ENCODE measurements at places on chromosomes 5 and 9. TPM values are rescaled to one million over a fixed set of nuclear protein-coding genes. Genes with fewer than 3 reads are reported as not detected.

GRCh38 chr5:116564756-116565490 is 9.7 kb downstream of the SEMA6A start:
- DNase-seq = no peak

GRCh38 chr9:71761938-71762353 is 6.4 kb downstream of the CEMIP2 start:
- no peak for DNase-seq

- DNase-seq = no peak
These were observed 13.0 kb upstream of the SETX start for GRCh38 chr9:132367613-132368313.

DNA sequence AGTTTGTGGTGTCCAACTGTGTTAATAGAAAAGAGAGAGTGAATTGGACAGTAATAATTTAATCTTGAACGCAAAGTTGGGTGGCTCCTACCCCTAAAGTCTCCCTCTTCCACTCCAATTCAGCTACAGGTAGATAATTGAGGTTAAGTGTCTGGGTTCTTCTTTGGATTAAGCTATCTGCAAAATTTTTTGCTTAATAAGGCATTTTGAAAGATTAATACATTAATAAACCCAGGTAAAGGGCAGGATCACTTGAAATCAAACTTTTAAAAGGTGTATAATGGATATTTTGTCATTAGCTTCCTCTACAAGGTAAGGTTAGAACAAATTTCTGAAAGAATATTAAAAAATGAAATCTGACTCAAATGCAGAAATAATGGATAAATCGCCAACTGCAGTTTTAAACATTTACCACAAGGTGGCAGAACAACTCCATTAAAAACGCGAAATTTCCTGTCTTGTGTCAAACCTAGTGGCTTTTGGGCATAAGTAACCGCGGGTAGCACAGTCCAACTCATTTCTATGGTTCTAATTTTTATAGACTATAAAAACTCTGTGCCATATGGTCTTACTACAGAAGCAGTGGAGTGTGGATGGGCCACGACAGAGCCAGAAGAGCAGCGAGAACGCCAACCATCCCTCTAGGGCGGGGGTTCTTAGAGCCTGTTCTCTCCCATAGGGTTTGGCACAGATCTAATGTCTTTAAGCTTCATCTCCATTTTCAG is 276.5 kb downstream of the ARHGEF28 start:
- no peak for DNase-seq

AQP7 gene
- total RNA-seq = 0.59 TPM

DNA sequence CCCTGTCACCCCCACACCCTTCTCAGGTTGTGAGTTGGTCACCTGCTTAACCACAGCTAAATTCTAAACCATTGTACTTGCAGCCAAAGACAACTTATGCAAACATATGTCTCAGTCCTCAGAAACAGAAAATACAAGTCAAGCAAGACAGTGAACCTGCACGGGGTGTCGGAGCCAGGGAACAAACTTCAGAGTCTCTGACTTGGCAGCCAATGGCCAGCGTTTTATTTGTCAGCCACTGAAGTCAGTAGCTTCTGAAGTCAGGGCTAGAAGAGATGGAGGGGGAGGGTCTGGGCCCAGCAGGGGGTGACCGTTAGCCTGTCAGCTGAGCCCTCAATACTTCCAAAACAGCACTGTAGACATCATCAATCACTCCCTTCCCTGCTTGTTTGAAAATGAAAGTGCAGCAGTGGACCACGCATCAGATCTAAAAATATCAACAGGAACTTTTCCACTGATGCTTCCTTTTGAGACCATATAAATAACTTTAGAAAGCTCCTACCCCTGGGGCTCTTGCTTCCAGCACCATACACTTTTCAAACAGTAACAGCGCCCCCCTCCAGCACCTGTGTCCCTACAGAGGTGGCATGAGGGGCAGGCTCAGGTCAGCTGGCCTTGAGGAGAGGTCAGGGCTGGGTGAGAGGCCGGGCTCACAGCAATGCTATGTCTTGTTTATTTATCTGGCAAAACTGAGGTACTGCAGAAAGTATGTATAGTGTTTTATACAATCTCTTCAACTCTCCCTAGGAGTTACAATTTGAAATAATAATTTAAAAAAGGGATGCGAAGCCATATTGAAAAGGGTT is 142.5 kb downstream of the ACER2 start:
- DNase-seq = no peak

AJM1 gene
- total RNA-seq = 5.9 TPM

TSLP gene
- total RNA-seq = not detected

C9orf43 gene
- 2.5 TPM for total RNA-seq

- no peak for DNase-seq
These were observed 136.9 kb upstream of the KLF9 start for GRCh38 chr9:70551396-70551795.

HTR1A gene
- total RNA-seq = not detected

GRCh38 chr5:56527174-56527573 is 288.2 kb upstream of the MAP3K1 start:
- peak; percentile 95 for DNase-seq

FCN1 gene
- total RNA-seq = not detected

GRCh38 chr5:169626779-169627178 is 10.3 kb upstream of the DOCK2 start:
- no peak for DNase-seq

HDHD3 gene
- total RNA-seq = 44.0 TPM

DNA sequence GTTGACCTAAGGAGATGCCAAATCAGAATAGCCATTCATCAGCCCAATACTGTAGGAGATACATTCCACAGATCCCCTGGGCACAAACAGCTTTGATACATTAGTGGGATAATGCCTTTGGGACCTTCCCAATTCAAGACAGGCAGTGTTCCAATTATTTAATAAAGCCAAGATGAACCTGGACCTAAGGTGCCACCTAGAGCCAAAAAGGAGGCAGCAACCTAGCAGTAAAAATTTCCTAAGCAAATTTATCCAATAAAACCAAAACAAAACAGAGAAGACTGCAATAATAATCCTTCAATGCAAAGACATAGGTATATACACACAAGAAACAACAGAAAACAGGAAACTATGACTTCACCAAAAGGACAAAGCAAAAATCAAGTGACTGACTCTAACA is 253.0 kb downstream of the HINT1 start:
- DNase-seq = no peak

CCDC171 gene
- 2.4 TPM for total RNA-seq

DNA sequence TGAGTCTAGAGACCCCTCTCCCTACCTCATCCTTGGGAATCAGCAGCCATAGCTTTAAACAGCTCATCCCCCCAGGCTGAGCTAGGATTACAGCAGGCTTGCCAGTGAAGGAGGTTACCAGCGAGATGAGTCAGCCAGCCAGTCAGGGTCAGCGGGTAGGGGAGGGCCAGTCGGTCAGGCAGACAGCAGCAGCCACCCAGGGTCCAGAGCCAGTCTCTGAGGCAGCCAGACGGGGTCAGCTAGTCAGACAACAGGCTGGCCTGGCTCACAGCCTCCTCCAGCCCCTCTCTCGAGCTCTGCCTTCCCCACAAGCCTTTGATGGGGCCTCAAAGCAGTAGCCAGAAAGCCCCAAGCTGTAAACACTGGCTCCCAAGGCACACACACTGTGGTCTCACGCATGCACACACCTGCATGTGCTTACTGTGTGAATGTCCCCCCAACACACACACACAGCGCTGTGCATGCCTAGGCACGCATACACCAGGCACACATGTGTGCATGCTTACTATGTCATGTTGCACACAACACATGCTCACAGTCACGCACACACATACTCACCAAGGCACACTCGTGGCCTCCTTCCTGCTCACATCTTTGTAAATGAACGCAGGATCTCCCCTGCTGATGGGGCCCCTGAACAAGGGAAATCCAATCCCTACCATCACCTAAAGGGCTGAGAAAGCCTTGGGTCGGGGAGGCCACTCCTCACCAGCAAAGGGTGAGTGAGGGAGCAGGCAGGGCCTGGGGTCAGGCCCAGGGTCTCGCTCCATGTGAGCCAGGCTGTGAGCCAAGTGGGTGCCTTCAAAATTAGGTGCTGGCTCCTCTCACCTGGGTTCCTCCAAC is 28.2 kb upstream of the CPLX2 start:
- peak; percentile 77 for DNase-seq

- no peak for DNase-seq
These were observed 23.6 kb downstream of the PRRC2B start for GRCh38 chr9:131417264-131418142.

DNA sequence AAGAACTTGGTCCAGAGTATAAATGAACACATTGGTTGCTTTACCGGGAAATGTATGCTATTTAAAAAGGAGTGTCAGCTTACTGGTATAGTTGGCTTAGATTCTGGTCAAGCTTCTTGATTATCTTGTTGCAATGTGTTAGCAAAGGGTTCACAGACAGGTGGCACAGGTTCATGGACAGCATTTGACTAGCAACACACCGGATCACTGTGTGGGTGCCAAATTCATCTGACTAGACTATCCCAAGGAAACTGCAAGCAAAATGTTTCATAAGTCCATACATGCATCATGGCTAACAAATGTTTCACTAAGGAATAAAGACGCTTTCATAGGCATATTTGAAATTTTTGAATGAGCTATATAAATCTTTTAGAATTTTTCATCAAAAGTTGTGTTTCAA is 274.1 kb downstream of the PLK2 start:
- peak; percentile 12 for DNase-seq

DNA sequence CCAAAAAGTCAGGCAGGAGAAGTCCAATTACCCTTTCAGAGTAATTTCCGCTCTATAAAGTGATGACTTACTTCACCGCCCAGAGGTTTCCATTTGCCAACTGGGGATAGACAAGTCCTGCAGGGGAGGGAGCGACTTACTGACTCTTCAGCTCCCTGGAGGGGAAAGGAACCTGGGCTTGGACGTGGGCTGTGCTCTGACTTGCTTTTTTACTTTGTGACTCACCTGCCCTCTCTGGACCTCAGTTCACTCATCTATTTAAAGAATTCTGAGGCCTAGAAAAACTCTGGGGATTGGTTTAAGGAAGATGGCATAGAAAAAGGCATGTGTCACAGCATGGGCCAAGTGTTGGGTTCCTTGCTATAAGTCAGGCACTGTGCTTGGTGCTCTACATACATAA is 180.4 kb upstream of the TRIM32 start:
- DNase-seq = no peak

DNA sequence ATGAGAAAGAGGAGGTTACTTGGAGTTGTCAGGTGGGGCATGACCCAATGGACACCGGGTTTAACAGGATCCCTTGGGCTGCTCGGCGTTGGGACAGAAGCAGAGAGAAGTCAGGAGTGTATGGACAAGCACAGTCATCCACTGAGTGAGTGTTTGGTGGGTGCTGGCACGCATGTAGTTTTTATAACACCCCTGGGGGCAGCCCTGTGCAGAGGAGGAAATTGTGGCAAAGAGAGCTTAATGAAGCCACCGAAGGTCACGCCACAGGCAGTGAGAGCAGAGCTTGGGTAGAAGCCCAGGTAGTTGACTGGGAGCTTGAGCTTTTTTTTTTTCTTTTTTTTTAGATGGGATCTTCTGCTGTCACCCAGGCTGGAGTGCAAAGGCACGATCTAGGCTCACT is 43.2 kb upstream of the IER5L start:
- no peak for DNase-seq

- no peak for DNase-seq
These were observed 67.7 kb upstream of the CCL21 start for GRCh38 chr9:34777666-34778065.

CCL28 gene
- total RNA-seq = 2.2 TPM
